ENCODE measurements at places on chromosomes 11 and 22.

DNA sequence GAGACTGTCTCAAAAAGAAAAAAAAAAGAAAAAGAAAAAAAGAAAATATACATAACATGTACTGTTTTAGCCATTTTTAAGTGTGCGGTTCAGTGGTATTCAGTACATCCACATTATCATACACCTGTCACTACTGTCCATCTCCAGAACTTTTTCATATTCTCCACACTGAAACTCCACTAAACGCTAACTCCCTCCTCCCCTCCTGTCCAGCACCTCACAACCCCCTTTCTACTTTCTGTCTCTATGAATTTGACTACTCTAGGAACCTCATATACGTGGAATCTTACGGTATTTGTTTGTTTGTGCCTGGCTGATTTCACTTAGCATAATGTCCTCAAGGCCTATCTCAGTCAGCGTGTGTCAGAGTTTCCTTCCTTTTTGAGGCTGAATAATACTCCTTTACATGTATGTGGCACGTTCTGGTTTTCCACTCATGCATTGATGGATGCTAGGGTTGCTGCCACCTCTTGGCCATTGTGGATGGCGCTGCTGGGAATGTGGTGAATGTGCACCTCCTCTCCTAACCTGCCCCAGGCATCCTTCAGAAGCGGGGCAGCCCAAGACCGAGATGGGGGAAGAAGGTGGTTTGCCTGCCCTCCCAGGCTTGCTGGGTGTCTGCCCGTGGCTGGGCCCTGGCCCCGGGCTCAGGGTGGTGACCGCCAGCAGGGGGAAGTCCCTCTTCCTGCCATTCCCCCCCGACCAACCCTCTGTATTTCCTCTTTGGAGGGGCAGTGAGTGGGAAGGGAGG, 60.5 kb downstream of the BCR start:
- no peak for DNase-seq

DNA sequence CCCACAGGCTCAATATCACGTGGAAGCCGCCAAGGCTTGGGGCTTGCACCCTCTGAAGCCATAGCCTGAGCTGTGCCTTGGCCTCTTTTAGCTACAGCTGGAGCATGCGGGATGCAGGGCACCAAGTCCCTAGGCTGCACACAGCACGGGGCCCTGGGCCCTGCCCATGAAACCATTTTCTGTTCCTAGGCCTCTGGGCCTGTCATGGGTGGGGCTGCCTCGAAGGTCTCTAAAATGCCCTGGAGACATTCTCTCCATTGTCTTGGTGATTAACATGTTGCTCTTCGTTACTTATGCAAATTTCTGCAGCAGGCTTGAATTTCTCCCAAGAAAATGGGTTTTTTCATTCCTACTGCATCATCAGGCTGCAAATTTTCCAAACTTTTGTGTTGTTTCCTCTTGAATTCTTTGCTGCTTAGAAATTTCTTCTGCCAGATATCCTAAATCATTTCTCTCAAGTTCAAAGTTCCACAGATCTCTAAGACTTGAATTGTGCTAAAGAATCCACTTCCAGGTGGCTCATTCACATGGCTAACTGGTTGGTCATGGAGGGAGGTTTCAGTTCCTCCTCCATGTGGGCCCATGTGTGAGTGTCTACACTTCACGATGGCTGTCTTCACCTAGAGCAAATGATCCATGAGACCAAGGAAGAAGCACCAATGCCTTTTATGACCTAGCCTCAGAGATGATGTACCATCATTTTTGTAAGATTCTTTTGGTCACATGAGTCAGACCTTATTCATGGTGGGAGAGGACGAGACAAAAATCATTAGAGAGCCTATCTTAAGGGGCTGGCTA, 7.4 kb upstream of the CREBZF start:
- no peak for DNase-seq

GRCh38 chr11:47161134-47161854, 15.4 kb downstream of the ARFGAP2 start:
- DNase-seq, result peak; percentile 34

- DNase-seq, result no peak
These were observed 245.0 kb downstream of the CSNK2A3 start for GRCh38 chr11:11108026-11108425.

DNA sequence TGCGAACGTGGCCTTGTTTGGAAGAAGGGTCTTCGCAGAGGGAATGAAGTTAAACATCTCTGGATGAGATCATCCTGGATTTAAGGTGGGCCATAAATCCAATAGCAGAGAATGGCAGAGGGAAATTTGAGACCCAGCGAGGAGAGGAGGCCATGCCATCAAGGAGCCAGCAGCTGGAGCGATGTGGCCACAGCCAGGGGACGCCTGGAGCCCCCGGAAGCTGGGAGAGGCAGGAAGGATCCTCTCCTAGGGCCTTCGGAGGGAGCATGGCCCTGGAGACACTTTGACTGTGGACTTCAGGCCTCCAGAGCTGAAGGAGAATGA, 22.1 kb downstream of the ANO1 start:
- DNase-seq, result no peak

DNA sequence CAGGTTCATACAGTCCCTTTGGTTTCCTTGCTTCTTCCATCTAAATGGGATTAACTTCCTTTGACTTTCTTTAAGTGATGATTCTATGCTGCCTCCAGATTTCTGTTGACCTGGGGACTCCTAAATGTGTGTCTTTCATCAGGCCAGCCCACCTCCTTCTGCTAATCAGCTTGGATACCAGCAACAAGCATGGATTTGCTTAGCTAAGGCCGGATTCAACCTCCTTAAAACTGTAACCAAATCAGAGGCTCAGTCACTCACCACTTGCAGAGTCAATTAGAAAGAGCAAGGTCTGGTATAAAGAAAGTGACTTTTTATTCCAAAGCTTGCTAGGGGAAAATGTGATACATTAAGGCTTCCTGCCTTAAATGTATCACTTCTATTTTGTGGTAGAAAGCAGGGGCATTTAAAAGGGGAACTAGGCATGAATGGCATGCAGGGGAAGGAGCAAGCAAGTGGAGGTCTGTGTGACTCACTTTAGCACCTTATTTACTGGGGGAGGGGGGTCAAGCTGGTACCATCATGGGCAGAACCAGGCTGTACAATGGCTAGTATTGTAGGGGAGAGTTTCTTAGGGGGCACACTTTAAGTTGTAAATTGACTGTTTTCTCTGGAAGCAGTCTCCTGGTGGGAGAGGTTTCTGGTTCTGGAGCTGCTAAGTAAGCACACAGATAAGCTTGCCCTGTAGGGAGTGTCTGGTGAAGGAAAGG, 239.0 kb upstream of the PDGFD start:
- no peak for DNase-seq

DNA sequence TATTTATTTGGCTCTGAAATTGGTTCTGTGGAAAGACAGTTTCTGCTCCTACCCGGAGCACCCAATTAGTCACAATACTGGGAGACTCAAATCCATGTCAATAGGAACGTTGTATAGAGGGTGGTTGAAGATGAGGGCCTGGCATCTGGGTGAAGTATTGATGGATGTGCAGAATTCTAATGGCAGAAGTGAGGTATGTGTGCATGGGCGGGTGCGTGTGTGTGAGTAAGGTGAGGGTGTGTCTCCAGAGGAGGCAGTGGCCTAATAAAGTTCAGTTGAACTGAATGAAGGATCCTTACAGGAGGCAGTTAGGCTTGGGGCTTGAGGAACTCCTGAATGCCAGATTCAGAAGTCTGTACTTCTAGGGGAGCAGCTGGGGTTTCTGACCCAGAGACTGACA, 71.8 kb upstream of the B3GAT1 start:
- DNase-seq, result no peak
